Dermis microvascular lymphatic vessel endothelial cell (primary cell): ENCODE measurements at places on chromosomes 1 and 21. TPM values are rescaled to one million over a fixed set of nuclear protein-coding genes. Genes with fewer than 3 reads are reported as not detected.

- DNase-seq, result no peak
Measured at GRCh38 chr1:45998020-45998617, 134.3 kb downstream of the PIK3R3 start.

GRCh38 chr1:67312615-67313014 lies 4.9 kb downstream of the IL12RB2 start:
- DNase-seq, result no peak

GRCh38 chr21:41786509-41786987 lies 19.7 kb upstream of the RIPK4 start:
- DNase-seq, result no peak

- no peak for DNase-seq
Measured at GRCh38 chr1:30740251-30741238, 17.0 kb downstream of the LAPTM5 start.

GRCh38 chr1:235608278-235608677 lies 41.3 kb downstream of the GNG4 start:
- no peak for DNase-seq

- peak; percentile 68 for DNase-seq
Measured at GRCh38 chr1:179816196-179816960, 61.2 kb downstream of the TOR1AIP2 start.

GRCh38 chr1:86998727-86999126 lies 84.3 kb downstream of the HS2ST1 start:
- DNase-seq, result no peak

DNA sequence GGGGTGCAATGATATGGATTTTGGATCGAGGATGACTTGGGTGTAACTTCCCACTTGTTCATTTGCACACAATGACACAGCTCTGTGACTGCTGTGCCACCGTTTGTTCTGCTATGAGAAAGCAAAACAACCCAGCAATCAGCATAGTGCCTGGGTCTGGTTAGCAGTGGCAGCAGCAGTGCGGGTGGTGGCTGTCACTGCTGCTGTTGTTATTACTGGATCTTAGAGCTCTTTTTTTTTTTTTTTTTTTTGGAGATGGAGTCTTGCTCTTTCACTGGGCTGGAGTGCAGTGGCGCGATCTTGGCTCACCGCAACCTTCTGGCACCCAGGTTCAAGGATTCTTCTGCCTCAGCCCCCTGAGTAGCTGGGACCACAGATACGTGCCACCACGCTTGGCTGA lies 56.9 kb downstream of the TBCE start:
- no peak for DNase-seq

DNA sequence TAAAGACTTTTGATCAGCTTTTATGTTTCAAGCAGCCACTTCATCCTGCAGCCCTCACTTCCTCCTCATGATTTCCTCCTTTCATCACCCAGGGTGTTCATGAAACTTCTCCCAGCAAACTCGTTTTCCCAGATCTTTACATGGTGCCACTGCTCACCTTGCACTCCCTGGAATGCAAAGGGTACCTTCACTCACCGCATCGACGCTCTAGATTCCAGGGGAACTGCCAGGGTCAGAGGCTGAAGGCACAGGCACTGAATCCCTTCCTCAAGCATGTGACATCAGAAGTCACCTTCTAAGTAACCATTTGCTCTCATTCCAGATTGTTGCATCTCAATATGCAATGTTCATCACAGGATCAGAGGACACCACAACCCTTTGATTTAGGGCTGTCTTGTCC lies 82.8 kb downstream of the PRKAB2 start:
- no peak for DNase-seq

- DNase-seq, result no peak
Measured at GRCh38 chr1:197342044-197342565, 74.1 kb downstream of the CRB1 start.

- peak; percentile 75 for DNase-seq
Measured at GRCh38 chr1:9302745-9303524, 10.2 kb downstream of the SPSB1 start.

- DNase-seq, result no peak
Measured at GRCh38 chr1:232835166-232835565, 29.9 kb downstream of the MAP10 start.

DNA sequence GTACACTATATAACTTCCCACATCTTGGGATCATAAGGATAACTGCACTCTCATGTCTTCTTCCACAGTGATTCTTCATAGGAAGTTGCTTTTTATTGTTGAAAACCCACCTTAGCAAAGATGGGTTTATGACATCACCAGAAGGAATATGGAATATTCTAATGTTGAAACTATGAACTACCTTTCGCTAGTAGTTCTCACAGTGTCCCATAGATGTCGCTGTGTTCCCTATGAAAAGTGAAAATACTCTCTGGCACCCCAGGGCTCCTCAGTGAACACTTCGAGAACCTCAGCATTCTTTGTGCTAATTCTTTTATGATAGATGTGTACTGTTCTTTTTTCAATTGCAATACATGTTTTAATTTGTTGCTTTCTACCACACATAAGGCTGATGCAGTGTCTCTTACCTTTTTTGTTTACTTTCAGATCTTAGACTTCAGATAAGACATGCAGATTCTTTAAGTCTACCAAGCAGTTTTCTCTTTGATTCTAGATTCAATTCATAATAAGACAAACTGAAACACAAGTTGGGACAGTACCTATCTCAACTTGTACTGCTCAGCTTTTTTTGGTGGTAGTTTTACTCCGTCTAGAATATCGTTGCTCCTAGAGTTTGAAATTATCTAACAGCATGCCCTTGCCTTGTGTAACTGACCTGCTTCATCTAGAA lies 90.8 kb downstream of the GTF2B start:
- DNase-seq, result peak; percentile 17

DNA sequence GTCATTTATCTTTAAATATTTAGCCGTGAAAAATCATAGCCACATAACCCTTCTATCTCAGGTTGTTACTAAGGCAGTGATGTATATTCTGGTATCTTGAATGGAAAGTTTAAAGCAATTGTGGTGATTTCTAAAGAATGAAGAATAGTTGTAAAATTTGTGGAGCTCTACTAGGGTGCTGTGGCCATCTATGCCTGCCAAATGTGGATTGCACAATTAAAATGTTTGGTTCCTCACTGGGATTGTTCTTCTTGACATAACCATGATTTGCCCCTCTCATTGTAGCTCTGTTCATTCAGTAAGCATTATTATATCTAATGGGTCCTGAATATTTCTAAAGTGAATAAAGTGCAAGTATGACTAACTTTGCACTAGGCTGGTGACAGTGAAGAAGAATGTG lies 50.1 kb downstream of the AK4 start:
- no peak for DNase-seq

- DNase-seq, result no peak
Measured at GRCh38 chr1:75257424-75257823, 123.2 kb downstream of the LHX8 start.

GRCh38 chr1:6971699-6972098 lies 186.4 kb downstream of the CAMTA1 start:
- no peak for DNase-seq

GRCh38 chr1:29648026-29648425 lies 411.7 kb downstream of the PTPRU start:
- no peak for DNase-seq

- no peak for DNase-seq
Measured at GRCh38 chr1:228669242-228669585, 66.1 kb upstream of the RHOU start.

DNA sequence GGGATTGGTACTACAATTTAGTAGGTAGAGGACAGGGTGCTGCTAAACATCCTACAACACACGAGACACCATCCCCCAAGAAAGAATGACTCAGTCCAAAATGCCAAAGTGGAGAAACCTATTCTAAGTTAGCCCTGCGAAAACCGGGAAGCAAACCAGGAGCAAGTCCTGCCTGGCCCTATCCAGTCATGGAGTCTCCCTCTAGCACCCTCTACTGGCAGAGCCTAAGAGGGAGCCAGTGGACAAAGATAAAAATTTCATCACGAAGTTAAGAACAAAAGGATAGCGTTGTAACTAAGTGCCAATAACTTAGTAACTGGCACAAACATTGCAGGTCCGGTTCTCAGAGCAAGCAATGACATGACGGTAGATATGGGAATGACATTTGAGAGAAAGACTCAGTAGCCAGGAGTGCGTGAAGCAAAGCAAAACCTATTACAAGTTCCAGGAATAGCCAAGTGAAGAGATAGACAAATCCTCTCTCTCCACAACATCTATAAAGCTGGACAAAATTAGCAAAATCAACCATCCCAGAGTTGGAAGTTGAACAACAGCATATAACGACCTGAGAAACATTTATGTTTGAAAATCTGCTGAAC lies 383.5 kb downstream of the OMA1 start:
- DNase-seq, result peak; percentile 67

HSD3B2 gene
- total RNA-seq, result not detected in 2 replicates

CFHR4 gene
- total RNA-seq, result not detected in 2 replicates

ABCA4 gene
- total RNA-seq, result 27.9 and 189 TPM in 2 replicates

PRELP gene
- total RNA-seq, result not detected in 2 replicates

THEM5 gene
- total RNA-seq, result not detected in 2 replicates

KCNJ6 gene
- total RNA-seq, result not detected in 2 replicates

ZNF683 gene
- not detected in 2 replicates for total RNA-seq

GPR37L1 gene
- not detected in 2 replicates for total RNA-seq

NEXN gene
- total RNA-seq, result 0.77 and 1.1 TPM in 2 replicates

COL18A1 gene
- total RNA-seq, result 170 and 295 TPM in 2 replicates

C1orf115 gene
- 46.6 and 62.8 TPM in 2 replicates for total RNA-seq

MUL1 gene
- 18.4 and 31.1 TPM in 2 replicates for total RNA-seq

CRNN gene
- not detected in 2 replicates for total RNA-seq

LRRC8C gene
- 13.7 and 18.2 TPM in 2 replicates for total RNA-seq

FMO3 gene
- total RNA-seq, result under 0.01 and 0.13 TPM in 2 replicates

LAMB3 gene
- total RNA-seq, result 1.3 and 3.0 TPM in 2 replicates

FAM72B gene
- total RNA-seq, result 2.3 and 3.0 TPM in 2 replicates

OR14K1 gene
- total RNA-seq, result not detected in 2 replicates
